Heart left ventricle (tissue), 16 donors: ENCODE measurements at places on chromosomes 3 and 15. TPM values are rescaled to one million over a fixed set of nuclear protein-coding genes. Genes with fewer than 3 reads are reported as not detected.

The MEGF11 gene
- polyA plus RNA-seq, result not detected

The MTMR10 gene
- 8.6 TPM for polyA plus RNA-seq

The XCR1 gene
- 0.03 TPM for polyA plus RNA-seq

The MKRN2OS gene
- polyA plus RNA-seq, result not detected

The EHHADH gene
- polyA plus RNA-seq, result 5.1 TPM

The CD96 gene
- 0.08 TPM for polyA plus RNA-seq
